IMR-90 (cell line): ENCODE measurements at places on chromosomes 13 and 19. TPM values are rescaled to one million over a fixed set of nuclear protein-coding genes. Genes with fewer than 3 reads are reported as not detected.

DNA sequence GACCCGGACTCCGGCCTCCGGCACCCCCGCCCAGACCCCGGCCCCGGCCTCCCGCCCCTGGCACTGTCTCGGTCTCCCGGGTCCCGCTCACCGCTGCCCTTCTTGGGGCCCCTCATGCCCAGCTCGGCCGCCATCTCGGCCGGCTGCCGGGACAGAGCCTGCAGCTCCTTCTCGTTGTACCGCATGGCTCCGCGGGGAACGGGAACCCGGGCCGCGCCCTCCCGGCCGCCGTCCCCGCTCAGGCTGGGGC, 140 bp downstream of the PLEKHJ1 start:
- peak overlapping the region; percentile 73 for H3K27ac ChIP-seq
- peaks cover 26% of the 10 kb centered on the region for H3K36me3 ChIP-seq
- peak overlapping the region; percentile 67 for H3K4me3 ChIP-seq
- no peak for DNase-seq
- H3K4me1 ChIP-seq: peaks cover 20% of the 10 kb centered on the region

- H3K4me3 ChIP-seq: no peak overlapping the region
- H3K27me3 ChIP-seq: no peaks in the 10 kb centered on the region
- no peaks in the 10 kb centered on the region for H3K36me3 ChIP-seq
- DNase-seq: no peak
These were observed 22.6 kb downstream of the ELF1 start for GRCh38 chr13:40996426-40997092.

DNA sequence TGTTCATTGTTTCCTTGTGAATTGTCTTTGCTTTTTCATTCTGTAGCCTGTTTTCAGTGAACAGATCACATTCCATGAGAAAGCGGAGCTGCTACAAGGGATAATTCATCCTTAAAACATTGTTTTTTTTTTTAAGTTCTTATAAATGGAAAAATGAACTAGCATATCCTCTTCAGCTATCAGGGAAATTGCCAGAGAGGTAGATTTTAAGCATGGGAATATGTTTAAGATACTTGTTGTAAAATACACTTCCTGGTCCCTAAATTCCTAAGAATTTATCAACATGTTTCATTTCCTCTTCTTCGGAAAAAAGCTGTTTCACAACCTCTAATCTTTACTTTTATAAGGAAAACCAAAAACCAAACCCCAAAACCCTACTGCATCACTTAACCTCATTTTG, 238.0 kb downstream of the POSTN start:
- H3K27me3 ChIP-seq: no peaks in the 10 kb centered on the region
- peaks cover 3% of the 10 kb centered on the region; the same call in 1 of the 2 replicates for H3K4me1 ChIP-seq
- DNase-seq: peak; percentile 46
- H3K36me3 ChIP-seq: no peaks in the 10 kb centered on the region

- DNase-seq: no peak
- H3K4me3 ChIP-seq: no peak overlapping the region
- H3K36me3 ChIP-seq: no peaks in the 10 kb centered on the region
- no peak overlapping the region for H3K27ac ChIP-seq
These were observed 64.8 kb downstream of the SOX1 start for GRCh38 chr13:112131713-112132113.

- no peak overlapping the region for H3K4me3 ChIP-seq
- H3K27ac ChIP-seq: no peak overlapping the region
- DNase-seq: peak; percentile 22
- peaks cover 4% of the 10 kb centered on the region; the same call in 1 of the 2 replicates for H3K4me1 ChIP-seq
- H3K27me3 ChIP-seq: no peaks in the 10 kb centered on the region
These were observed 105.0 kb downstream of the DGKH start for GRCh38 chr13:42153199-42154113.

DNA sequence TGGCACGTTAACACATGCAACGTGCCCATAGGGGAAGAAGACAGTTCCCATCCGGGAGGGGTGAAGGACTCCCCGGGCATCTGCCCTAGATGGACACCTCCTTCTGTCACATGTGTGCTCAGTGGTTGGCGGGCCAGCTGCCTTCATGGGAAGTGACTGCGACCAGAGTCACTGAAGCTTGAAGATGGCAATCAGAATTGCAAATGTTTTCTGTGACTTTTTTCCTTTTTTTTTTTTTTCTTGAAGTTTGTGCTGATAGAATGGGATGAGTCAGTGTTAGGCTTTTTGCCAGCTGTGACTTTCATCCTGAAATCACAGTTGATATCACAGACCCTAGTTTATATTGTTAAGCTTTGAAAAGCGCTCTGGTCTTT, 109.2 kb upstream of the MCF2L start:
- peaks cover 36% of the 10 kb centered on the region for H3K36me3 ChIP-seq
- peak; percentile 82 for DNase-seq
- H3K4me3 ChIP-seq: no peak overlapping the region
- peaks cover 3% of the 10 kb centered on the region for H3K4me1 ChIP-seq
- H3K27ac ChIP-seq: no peak overlapping the region

DNA sequence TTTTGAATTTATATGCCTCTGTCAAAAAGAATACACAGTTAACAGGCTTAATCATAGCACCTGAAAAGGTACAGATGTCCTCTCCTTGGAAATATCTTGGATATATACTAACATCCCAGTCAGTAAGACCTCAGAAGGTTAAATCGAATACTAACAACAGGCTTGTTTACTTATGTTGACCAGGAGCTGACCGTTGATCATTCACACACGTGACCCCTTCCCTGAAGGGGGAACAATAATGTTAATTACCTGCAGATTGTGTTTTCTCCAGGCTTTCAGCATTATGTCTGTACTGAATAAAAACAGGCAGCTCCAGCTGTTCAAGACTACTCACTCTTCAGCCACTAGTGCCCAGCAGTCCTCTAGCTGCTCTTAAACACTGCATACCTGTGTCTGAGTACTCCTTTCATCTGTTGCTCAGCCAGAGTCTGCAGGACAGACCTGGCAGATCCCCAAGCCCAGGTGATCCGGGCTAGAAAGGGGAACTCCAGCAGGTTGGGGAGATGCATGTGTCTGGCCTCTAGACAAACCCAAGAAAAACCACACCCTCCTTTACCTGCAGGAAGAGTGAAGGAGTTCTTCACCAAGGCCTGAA, 163.9 kb downstream of the RNF17 start:
- no peak overlapping the region for H3K4me3 ChIP-seq
- peaks cover 26% of the 10 kb centered on the region for H3K27me3 ChIP-seq
- H3K27ac ChIP-seq: no peak overlapping the region
- no peaks in the 10 kb centered on the region for H3K4me1 ChIP-seq
- no peaks in the 10 kb centered on the region for H3K36me3 ChIP-seq

DNA sequence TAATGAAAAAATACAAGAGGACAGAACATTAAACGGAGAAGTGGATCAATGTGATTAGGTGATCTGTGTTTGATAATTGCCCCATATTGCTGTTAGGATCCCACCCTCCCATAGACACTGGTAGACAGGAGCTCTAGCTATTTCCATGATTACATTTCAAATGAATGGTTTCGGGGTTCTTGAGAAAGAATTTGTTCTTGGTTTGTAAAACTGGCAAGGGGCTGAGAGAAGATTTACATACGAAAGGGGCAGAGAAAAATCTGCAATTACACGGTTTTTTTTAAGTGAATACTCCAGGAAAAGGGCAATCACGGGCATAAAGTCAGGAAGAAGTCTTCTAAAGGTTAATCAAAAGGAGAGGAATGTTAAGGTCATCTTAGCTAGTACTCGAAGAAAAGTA, 2125.7 kb upstream of the PCDH20 start:
- H3K4me3 ChIP-seq: no peak overlapping the region
- no peak overlapping the region for H3K27ac ChIP-seq
- no peaks in the 10 kb centered on the region for H3K27me3 ChIP-seq
- no peaks in the 10 kb centered on the region for H3K4me1 ChIP-seq
- no peaks in the 10 kb centered on the region for H3K36me3 ChIP-seq

- H3K4me1 ChIP-seq: no peaks in the 10 kb centered on the region
- no peaks in the 10 kb centered on the region for H3K27me3 ChIP-seq
- no peaks in the 10 kb centered on the region for H3K36me3 ChIP-seq
These were observed 10.9 kb downstream of the NCR1 start for GRCh38 chr19:54916822-54917221.

GRCh38 chr19:8261347-8261746, 46.8 kb downstream of the CD320 start:
- H3K27me3 ChIP-seq: no peaks in the 10 kb centered on the region
- H3K36me3 ChIP-seq: no peaks in the 10 kb centered on the region
- DNase-seq: no peak

DNA sequence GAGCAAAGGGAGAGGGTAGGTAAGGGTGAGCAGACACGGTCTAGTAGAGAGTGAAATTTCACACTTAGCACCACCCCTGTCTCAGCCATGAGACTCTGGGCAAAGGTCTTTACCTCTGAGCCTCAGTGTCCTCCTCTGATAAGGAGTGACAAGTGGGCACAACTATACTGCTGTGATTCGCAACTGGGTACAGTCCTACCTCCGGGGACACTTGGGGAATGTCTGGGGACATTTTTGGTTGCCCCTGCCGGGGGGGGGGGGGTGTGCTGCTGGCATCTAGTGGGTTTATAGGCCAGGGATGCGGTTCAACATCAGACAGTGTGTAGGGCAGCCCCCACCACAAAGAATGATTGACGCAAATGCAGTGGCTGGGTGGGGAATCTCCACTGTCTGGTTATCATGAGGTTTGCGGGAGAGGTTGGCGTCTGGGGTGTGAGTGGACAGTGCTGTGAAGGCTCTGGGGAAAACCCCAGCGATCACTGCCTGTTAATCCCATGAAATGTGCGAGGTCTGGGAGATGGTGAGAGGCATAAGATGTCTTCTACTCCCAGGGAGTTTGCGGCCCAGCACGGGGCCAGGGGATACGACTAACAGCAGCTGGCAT, 4.3 kb downstream of the NACC1 start:
- H3K4me1 ChIP-seq: peaks cover 22% of the 10 kb centered on the region
- no peak for DNase-seq
- no peaks in the 10 kb centered on the region for H3K27me3 ChIP-seq
- no peak overlapping the region for H3K27ac ChIP-seq
- H3K4me3 ChIP-seq: no peak overlapping the region

GRCh38 chr19:45693106-45693788, 781 bp downstream of the QPCTL start:
- peak overlapping the region; percentile 89 for H3K4me3 ChIP-seq
- peak; percentile 57 for DNase-seq
- H3K36me3 ChIP-seq: peaks cover 7% of the 10 kb centered on the region
- peaks cover 4% of the 10 kb centered on the region for H3K4me1 ChIP-seq
- H3K27ac ChIP-seq: peak overlapping the region; percentile 54

DNA sequence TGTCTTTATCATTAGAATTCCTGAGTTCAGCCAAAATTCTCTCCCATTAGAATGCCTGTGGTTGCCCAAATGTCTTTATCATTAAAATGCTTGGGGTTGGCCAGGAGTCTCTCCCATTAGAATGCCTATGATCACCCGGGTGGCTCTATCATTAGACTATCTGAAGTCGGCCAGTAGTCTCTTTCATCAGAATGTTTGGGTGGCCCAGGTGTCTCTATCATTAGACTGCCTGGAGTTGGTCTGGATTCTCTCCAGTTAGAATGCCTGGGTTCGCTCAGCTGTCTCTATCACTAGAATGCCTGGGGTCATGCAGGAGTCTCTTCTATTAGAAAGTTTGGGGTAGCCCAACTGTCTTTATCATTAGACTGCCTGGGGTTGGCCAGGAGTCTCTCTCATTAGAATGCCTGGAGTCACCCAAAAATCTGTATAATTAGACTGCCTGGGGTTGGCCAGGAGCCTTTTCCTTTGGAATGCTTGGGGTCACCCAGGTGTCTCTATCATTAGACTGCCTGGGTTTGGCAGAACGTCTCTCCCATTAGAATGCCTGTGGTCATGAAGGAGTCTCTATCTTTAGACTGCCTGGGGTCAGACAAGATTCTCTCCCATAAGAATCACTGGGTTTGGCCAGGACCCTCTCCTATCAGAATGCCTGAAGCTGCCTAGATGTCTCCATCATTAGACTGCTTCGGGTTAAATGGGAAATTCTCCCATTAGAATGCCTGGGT, 1478.3 kb downstream of the UQCRFS1 start:
- no peak overlapping the region for H3K4me3 ChIP-seq
- no peak overlapping the region for H3K27ac ChIP-seq
- DNase-seq: no peak
- H3K4me1 ChIP-seq: no peaks in the 10 kb centered on the region

- peak; percentile 75 for DNase-seq
- H3K4me3 ChIP-seq: no peak overlapping the region
- H3K36me3 ChIP-seq: no peaks in the 10 kb centered on the region
- no peaks in the 10 kb centered on the region for H3K27me3 ChIP-seq
These were observed 570.3 kb downstream of the PCDH9 start for GRCh38 chr13:66659701-66660467.

GRCh38 chr13:99726282-99726894, 225.1 kb downstream of the TM9SF2 start:
- H3K27ac ChIP-seq: no peak overlapping the region
- DNase-seq: no peak
- H3K27me3 ChIP-seq: peaks cover 4% of the 10 kb centered on the region
- H3K36me3 ChIP-seq: no peaks in the 10 kb centered on the region
- H3K4me3 ChIP-seq: no peak overlapping the region

- H3K27me3 ChIP-seq: no peaks in the 10 kb centered on the region
- no peaks in the 10 kb centered on the region for H3K36me3 ChIP-seq
- H3K27ac ChIP-seq: peak overlapping the region; percentile 97
- 0 out of 2 replicates have a peak overlapping the region, but pooled peaks have one; percentile 0 for H3K4me3 ChIP-seq
- peak; percentile 97 for DNase-seq
These were observed 64.9 kb downstream of the GADD45B start for GRCh38 chr19:2540646-2541454.

GRCh38 chr13:27081893-27082679, 89.5 kb downstream of the USP12 start:
- H3K4me1 ChIP-seq: peaks cover 13% of the 10 kb centered on the region
- no peaks in the 10 kb centered on the region for H3K27me3 ChIP-seq
- DNase-seq: no peak
- H3K27ac ChIP-seq: no peak overlapping the region
- H3K4me3 ChIP-seq: no peak overlapping the region

GRCh38 chr19:6209233-6209632, 70.5 kb downstream of the MLLT1 start:
- no peak overlapping the region for H3K27ac ChIP-seq
- no peak for DNase-seq
- peaks cover 2% of the 10 kb centered on the region for H3K4me1 ChIP-seq
- H3K4me3 ChIP-seq: no peak overlapping the region
- no peaks in the 10 kb centered on the region for H3K27me3 ChIP-seq
- H3K36me3 ChIP-seq: peaks cover 22% of the 10 kb centered on the region

DNA sequence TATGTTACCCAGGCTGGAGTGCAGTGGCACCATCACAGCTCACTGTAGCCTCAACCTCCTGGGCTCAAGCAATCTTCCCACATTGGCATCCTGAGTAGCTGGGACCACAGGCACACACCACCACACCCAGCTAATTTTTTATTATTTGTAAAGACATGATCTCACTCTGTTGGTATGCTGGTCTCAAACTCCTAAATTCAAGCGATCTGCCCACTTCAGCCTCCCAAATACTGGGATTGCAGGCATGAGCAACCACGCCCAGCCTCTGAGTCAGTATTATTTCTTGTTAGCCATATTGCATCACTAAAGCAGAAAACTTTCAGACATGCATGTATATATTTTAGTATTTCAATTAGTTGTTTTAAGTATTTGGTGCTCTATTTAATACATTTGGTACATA, 376.4 kb downstream of the GPC6 start:
- H3K27ac ChIP-seq: no peak overlapping the region
- H3K4me1 ChIP-seq: peaks cover 3% of the 10 kb centered on the region
- no peak overlapping the region for H3K4me3 ChIP-seq
- H3K27me3 ChIP-seq: no peaks in the 10 kb centered on the region

Gene ZNF208
- polyA plus RNA-seq: not detected in 2 replicates

Gene MYPOP
- 2.8 and 3.1 TPM in 2 replicates for polyA plus RNA-seq

Gene F10
- 19.5 and 19.7 TPM in 2 replicates for polyA plus RNA-seq

Gene PSG1
- polyA plus RNA-seq: 2.5 and 2.7 TPM in 2 replicates

Gene KLF1
- not detected in 2 replicates for polyA plus RNA-seq
